ENCODE measurements at places on chromosomes 2 and 18. TPM values are rescaled to one million over a fixed set of nuclear protein-coding genes. Genes with fewer than 3 reads are reported as not detected.
A peak's percentile ranks its signal among the peaks of the same experiment; 100 is the strongest.

ASB18 gene
- not detected for total RNA-seq

TRABD2A gene
- 0.46 TPM for total RNA-seq

GRCh38 chr2:241809383-241810306 lies 652 bp downstream of the NEU4 start:
- DNase-seq = no peak

DNA sequence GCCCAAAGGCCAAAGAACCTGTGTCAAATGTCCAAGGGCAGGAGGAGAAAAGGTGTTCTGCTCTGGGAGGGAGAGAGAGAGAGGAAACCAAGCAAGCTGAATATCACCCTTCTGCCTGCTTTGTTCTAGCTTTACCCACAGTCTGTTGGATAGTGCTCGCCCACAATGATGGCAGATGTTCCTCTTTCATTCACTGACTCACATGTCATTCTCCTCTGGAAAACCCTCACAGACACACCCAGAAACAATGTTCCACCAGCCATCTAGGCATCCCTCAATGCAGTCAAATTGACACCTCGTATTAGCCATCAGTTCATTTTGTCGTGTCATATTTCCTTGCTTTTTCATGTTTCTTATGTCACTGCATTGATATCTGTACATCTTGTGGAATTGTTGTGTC lies 150.3 kb downstream of the UBR3 start:
- no peak for DNase-seq

GRCh38 chr18:47756364-47757016 lies 174.0 kb downstream of the SMAD2 start:
- DNase-seq = peak; percentile 64

VWC2L gene
- not detected for total RNA-seq

DNA sequence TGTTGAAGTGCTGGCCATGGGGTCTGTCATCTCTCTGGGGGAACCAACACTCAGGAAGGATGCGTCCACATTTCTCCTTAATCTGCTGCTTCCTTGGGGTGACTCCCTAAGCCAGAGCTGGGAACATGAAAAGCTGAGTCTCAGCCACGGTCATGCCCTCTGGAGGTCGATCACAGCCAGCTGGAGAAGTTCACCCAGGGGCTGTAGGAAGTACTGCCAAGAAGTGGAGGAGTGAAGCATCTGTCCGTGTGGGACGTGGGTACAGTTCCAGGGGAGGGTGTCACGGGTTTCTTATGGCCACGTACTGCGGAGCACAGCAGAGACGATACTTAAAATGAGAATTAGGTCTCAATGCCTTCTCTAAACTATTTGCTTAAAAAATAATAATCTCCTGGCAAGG lies 42.4 kb upstream of the IGFBP2 start:
- DNase-seq = no peak

- DNase-seq = peak; percentile 75
These were observed 250.4 kb upstream of the STON1 start for GRCh38 chr2:48279344-48280090.

SP140L gene
- 0.37 TPM for total RNA-seq

- peak; percentile 9 for DNase-seq
These were observed 77.1 kb upstream of the EPHA4 start for GRCh38 chr2:221649051-221649775.

GRCh38 chr18:805755-806110 lies 6.3 kb downstream of the YES1 start:
- DNase-seq = no peak

GRCh38 chr18:58241877-58242276 lies 197.9 kb downstream of the NEDD4L start:
- peak; percentile 97 for DNase-seq

DNA sequence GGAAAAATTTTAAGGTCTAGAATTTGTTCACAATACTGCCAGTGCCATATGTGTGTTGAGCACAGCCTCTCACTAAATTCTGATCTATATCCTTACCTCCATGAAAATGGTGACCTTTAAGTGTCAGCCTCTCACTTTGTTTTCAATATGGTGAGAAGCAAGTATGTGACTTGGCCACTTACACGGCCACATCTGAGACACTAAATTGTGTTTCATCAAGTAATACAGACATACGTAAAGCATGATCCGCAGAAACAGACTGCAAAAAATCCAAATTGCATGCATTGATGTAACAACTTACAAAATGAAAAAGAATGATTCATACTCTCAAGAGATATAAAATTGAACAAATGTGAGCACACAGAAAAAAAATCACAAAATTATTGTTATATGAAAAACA lies 55.2 kb upstream of the UGP2 start:
- no peak for DNase-seq

DNA sequence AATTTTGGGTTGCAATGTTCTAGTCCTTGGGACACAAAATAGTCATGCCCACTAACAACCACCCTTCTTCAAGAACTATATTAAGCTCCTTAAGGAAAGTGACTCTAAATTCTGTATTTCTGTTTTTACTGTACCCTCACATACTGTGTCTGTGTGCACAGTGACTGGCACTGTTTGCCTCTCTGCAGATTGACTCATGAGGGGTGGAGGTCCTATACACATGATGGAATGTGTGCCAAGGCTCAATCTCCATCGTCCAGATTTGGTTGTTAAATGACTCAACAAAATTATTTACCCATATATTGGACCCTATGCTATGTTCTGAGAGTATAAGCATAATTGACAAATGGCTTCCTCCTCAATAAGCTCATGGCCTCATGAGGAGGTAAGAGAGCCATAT lies 126.6 kb upstream of the CWC22 start:
- DNase-seq = no peak

DNA sequence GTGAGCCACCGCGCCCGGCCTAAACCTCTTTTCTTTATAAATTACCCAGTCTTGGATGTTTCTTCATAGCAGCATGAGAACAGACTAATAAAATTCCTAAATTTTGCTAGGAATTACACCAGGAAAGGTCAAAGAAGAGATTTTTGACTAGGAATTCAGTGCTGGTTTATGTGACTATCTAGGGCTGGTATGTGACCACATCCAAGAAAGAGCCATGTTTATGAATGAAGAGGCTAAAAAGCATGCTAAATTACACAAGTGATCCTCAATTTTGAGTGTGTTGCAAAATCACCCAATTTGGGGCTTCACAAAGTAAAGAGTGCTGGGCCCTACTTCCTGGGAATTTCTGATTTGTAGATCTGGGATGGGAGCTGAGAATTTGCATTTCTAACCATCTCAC lies 123.6 kb downstream of the CSRNP3 start:
- no peak for DNase-seq

DNA sequence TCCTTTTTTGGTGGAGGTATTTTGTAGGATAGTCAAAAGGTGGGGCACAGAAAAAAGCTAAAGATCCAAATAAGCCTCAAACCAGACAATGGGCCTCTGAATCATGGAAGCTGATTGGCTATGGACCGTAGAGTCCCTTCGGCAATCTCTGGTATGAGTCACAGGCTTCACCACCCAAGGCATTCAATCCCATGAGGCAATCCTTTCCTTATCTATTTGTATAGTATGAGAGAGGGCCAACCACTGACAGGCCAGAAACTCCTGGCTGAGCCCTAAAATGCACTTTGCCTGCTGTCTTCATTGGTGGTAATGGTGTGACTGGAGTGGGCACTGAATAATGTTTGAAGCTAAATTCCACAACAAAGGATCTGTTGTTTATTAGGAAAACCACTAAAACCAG lies 38.7 kb upstream of the MEX3C start:
- DNase-seq = peak; percentile 92

DNA sequence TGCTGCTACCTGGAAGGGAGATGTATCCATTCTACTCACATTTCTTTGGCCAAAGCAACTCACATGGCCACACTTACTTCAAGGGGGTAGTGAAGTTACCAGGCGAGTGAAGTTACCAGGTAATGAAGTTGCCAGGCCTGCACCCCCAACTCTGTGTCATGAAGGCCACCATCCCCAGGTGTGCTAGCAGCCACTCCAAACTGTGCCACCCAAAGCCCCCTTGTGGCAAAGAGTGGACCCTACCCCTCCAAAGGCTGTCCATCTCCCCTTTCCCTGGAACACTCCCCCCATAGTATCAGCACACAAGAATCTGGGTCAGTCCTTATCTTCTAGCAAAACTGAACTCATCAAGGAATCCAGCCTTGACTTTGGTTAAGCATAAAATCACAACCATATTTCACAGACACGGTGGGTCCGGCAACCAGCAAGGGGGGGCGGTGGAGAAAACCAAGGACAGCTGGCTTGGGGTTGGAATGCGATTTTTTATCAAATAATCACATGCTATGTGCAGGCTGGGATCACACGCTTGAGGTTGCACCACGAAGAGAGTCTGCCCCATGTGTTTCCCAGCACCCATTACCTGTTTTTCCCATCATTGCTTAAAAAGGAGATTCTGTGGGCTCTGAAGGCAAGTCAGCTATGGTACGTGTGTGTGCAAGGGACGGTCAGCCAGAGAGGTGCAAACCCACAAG lies 60.9 kb downstream of the ZFP36L2 start:
- DNase-seq = no peak

SLC19A3 gene
- total RNA-seq = 4.2 TPM

- no peak for DNase-seq
These were observed 57.0 kb downstream of the CD28 start for GRCh38 chr2:203763241-203763937.

GRB14 gene
- 0.55 TPM for total RNA-seq

DNA sequence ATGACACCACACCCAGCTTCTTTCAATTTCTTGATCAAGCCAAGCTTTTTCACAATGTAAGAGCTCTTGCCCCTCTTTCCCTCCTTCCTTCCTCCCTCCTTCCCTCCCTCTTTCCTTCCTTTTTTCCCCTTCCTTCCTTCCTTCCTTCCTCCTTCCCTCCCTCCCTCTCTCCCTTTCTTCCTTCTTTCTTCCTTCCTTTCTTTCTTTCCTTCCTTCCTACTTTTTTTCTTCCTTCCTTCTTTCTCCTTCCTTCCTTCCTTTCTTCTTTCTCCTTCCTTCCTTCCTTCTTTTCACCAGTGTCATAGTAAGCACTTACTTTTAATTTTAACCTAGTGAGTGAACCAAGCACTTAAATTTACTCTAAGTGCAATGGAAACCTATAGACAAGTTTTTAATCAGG lies 21.2 kb upstream of the PSME4 start:
- DNase-seq = no peak

GLB1L gene
- total RNA-seq = 6.9 TPM

DNA sequence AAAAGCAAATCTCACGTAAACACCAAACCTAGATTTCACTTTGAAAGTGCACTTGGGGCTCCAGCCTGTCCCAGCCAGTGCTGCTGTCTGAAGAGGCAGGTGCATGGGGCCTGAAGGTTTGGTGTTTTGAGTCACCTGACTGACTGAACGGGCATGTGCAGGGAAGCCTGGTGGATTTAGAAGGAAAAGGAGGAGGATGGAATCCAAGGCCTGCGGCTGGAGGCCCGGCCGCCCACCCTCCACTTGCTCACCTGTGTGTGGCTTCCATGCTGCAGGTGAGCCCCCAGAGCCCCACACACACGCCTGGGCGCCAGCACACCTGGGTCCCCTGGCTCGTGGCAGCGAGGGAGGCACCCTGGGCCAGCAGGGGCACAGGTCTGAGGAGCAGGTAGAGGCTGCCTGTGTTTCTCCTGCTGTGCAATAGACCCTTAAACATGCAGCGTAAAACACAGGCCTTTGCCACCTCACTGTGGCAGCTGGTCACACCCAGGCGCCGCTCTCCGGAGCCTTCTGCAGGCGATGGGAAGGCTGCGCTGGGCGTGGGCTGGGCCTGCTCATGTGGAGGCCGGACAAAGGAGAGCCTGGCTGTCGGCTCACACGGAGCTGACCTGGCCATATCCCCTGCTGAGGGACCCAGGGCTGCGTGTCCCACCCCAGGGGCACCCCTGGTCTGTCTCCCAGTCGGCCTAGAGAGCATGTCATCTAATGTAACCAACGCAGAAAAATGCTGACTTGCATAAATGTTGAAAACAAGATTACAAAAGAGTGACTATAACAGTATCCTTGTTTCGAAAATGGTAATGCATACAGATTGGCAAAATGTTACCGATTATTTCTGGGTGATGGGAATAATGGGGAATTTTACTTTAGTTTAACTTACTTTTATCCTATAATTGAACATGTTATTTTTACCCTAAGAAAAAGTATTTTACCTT lies 71.3 kb downstream of the TMEM18 start:
- no peak for DNase-seq

DNA sequence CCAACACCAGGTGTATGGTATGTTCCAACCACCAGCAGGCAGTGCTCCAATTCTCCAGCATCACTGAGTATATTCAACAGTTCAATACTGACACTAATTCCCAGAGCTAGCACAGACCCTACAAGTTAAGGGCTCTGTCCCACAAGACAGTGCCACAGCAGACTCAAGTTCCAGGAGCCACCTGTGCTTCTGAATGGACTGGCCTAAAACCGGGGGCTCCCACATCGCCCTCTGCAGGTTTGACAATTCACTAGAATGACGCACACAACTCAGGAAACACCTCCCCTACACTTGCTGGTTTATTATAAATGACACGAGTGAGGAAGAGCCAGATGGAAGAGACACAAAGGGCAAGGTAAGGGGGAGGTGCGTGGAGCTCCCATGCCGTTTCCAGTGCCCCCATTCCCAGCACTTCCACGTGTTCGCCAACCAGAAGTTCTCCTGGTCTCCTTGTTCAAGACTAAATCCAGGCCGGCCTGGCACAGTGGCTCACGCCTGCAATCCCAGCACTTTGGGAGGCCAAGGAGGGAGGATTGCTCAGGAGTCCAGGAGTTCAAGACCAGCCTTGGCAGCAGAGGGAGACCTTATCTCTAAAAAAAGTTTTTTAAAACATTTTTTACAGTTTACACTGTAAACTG lies 12.2 kb upstream of the ATP6V1B1 start:
- DNase-seq = peak; percentile 41

DNA sequence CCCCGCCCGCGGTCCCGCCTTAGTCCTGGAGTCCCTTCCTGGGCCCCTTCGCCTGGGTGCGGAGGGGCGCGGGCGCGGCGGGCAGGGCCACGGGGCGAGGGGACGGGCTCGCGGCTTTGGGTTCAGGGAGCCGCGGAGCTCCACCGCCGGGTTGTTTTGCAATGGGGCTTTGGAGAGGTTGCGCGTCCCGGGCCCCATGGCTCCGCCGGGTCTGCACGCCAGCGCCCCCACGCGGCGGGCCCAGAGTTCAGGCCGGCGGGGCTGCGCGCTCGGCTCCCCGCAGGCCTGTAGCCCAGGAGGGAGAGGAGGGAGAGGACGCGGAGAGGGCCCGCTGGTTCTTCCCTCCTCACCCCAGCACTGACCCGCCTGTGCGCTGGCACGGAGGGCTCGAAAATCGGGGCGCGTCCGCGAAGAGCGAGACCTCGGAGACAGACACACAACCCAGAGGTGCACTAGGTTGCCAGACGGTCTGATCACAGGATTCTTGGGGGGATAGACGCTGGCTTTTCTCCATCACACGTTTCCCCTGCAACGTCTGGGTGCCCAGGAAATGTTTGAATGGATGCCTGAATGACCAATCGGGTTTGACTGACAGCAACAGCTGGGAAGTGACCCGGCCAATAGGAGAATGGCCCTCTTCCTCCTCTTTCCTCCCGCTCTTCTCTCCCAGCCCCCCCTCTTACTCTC lies 4.9 kb upstream of the SIX2 start:
- peak; percentile 74 for DNase-seq
